ENCODE measurements at places on chromosomes 13 and 19. TPM values are rescaled to one million over a fixed set of nuclear protein-coding genes. Genes with fewer than 3 reads are reported as not detected.

DNA sequence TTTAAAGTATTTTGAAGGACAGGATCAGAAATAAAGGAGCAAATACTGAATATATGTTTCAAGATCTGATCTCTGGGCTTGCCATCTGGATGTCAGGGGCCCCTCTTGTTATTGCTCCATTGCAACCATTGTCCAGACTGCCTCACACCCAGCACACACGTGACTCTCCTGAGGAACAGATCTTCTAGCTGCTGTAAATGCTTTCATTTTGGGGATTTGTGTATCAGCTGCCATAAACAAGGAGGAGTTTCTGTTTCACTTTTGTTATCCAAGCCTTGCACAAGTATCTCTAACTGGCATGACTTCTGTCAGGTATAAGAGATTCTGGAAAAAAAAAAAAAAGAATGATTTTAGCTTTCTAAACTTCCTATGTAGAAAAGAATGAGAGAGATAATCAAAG, 1624.1 kb upstream of the PRR20A start:
- H3K4me3 ChIP-seq = no peak overlapping the region
- no peak overlapping the region for H3K27ac ChIP-seq
- DNase-seq = no peak
- no peaks in the 10 kb centered on the region for H3K27me3 ChIP-seq
- no peaks in the 10 kb centered on the region for H3K36me3 ChIP-seq

The NOTCH3 gene
- total RNA-seq = 376 TPM

DNA sequence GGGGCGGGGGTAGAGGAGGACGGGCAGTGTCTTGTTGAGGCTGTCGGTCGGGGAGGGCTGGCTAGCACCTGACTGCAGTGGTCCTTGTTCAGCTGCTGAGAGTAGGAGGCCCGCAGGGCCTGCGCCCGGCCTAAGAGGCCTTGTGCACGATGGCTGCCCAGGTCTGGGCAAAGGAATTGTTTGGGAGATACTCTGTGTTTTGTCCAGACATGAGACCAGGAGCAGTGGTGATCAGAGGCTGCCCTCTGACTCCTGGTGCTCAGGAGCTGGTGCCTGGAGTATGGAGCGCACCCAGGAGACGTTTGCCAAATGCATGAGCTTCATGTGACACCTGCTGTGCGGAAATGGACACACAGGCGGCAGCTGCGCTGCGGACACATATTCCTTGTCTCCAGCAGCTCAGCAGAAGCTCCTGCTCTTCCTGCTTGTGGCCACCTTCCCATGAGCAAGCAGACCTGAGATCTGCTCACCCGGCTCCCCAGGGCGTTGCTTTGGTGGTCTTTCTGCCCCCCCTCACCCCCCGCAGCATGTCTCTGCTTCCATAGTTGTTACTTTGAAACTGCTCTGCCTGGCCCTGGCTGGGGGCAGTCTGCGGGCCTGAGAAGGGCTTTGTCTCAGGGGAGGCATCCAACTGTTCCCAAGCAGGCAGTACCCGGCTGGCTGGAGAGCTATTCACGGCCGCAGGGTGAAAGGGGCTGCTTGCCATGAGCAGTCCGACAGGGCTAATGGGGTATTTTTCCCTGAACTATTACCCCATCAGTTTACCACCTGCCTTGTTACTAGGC, 163.9 kb downstream of the TEX29 start:
- DNase-seq = peak; percentile 57
- no peak overlapping the region for H3K27ac ChIP-seq
- no peaks in the 10 kb centered on the region for H3K27me3 ChIP-seq

GRCh38 chr19:50551715-50552187, 16.5 kb downstream of the LRRC4B start:
- H3K36me3 ChIP-seq = no peaks in the 10 kb centered on the region
- H3K27me3 ChIP-seq = no peaks in the 10 kb centered on the region
- no peaks in the 10 kb centered on the region for H3K4me1 ChIP-seq
- no peak overlapping the region for H3K4me3 ChIP-seq

DNA sequence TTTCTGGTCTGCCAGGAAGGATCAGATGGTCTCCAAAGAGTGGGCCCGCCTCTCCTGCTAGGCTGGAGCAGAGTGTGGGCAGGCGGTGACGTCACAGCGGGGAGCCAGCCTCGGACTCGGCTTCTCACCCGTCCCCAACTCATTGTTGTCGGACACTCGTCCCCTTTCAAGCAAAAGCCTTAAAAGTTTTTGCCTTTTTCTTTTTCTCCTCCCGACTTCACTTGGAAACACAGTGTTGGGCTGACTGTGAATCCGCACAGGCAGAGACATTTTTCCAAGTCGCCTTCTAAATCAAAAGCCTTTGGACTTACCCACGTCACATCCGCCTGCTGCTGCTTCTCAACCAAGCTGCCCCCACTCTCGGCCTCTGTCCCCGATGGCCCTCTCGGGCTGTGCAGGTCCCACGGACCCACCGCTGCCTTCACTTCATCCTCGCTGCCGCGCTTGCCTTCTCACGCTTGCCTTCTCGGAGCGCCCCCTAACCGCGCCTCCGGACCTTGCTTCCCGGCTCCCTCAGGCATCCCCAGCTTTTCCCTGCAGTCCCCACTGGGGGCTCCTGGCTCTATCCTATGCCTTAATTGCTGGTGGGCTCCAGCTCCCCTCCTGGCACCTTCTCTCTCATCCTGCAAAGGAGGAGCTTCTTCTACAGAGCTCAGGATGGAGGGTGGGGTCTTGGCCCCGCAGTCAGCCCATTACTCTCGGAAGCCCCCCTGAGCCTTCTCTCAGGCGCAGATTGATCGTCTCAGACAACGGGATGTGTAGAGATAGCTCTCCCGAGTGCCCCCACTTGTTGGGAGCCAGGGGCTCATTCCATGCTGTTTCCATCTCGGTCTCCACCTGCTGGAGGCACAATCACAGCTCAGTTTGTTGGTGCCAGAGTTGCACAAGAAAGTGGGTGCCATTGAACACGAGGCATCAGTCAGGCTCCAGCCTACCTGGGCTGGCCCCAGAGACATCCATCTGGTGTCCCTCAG, 3.9 kb upstream of the ZNF135 start:
- no peak overlapping the region for H3K27ac ChIP-seq
- peak; percentile 67 for DNase-seq
- no peaks in the 10 kb centered on the region for H3K36me3 ChIP-seq
- H3K4me1 ChIP-seq = no peaks in the 10 kb centered on the region
- H3K27me3 ChIP-seq = no peaks in the 10 kb centered on the region

DNA sequence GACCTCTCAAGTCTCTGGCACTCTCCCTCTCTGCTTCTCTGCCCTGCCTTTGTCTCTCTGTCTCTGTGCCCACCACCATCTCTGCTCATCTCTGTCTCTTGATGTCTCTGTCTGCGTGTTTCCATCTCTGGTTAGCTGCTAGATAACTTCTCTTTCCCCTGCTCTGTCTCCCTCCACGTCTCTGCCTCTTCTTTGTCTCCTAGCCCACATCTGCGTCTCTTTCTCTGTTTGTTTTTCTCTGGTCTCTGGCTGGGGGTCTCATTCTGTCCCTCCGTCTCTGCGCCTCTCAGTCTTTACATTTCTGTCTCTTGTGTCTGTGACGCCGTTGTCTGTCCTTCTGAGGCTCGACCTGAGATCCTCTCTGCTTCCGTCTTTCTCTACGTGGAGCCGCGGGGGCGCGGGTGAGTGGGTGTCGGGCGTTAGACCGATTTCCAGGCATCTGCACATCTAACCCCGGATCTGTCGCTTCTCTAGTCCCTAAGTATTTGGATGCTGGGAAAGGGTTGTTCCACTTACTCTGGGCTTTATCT, 386 bp downstream of the GIPR start:
- DNase-seq = no peak
- no peaks in the 10 kb centered on the region for H3K27me3 ChIP-seq
- H3K4me1 ChIP-seq = no peaks in the 10 kb centered on the region
- no peak overlapping the region for H3K4me3 ChIP-seq
- no peak overlapping the region for H3K27ac ChIP-seq
- no peaks in the 10 kb centered on the region for H3K36me3 ChIP-seq

The PNMA8B gene
- 5.2 TPM for total RNA-seq

The C19orf33 gene
- 2.2 TPM for total RNA-seq

DNA sequence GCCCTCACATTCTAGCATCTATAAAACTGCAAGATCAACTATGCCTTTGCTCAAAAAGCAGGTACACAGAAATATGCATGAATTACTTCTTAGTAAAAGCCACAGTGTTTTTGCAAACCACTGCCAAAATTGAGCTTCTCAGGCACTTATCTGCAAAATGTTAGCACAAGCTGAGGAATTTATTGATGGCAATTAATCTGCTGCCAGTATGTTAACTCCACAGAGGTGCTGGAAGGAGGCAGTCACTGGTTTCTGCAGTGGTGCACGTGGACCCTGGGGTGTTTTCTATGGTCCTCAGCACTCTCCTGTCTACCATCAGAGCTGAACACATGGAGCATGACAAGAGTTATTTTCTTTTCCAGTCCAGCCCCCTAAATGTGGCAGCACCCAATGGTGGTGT, 44.2 kb downstream of the CLDN10 start:
- DNase-seq = no peak
- no peaks in the 10 kb centered on the region for H3K27me3 ChIP-seq
- no peaks in the 10 kb centered on the region for H3K36me3 ChIP-seq
- H3K4me3 ChIP-seq = no peak overlapping the region

DNA sequence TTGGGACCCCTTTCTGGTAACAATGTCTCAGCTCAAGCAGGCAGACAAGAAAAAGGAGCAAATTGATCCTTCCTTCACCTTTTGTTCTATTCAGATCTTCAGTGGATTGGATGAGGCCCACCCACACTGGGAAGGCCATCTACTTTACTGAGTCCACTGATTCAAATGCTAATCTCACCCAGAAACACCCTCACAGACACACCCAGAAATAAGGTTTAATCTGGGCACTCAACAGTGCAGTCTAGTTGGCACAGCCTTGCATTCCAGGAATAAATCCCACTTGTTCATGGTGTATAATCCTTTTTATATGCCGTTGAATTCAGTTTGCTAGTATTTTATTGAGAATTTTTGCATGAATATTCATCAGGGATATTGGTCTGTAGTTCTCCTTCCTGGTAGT, 148.4 kb downstream of the COG6 start:
- no peak overlapping the region for H3K4me3 ChIP-seq
- no peaks in the 10 kb centered on the region for H3K27me3 ChIP-seq
- no peak overlapping the region for H3K27ac ChIP-seq
- DNase-seq = no peak
- no peaks in the 10 kb centered on the region for H3K36me3 ChIP-seq

DNA sequence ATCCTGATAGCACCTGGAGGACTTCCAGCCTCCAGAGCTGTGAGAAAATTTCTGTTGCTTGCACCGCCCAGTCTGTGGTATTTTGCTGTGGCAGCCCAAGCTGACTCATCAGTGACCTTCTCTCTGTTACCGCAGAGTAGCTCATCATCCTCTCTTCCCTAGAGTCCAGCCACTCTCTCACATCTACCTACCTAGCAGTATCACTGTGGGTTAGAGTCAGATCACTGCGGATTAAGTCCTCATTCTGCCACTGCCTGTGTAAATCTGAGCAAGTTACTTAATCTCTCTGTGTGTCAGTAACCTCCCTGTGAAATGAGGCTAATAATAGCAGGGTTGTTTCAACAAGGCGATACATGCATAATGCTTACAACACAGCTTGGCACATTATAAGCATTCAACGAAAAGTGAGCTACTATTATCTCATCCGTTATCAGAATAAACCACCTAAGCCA, 40.3 kb upstream of the USPL1 start:
- no peak for DNase-seq
- no peaks in the 10 kb centered on the region for H3K4me1 ChIP-seq
- H3K27me3 ChIP-seq = no peaks in the 10 kb centered on the region
- H3K27ac ChIP-seq = no peak overlapping the region
- H3K4me3 ChIP-seq = no peak overlapping the region

DNA sequence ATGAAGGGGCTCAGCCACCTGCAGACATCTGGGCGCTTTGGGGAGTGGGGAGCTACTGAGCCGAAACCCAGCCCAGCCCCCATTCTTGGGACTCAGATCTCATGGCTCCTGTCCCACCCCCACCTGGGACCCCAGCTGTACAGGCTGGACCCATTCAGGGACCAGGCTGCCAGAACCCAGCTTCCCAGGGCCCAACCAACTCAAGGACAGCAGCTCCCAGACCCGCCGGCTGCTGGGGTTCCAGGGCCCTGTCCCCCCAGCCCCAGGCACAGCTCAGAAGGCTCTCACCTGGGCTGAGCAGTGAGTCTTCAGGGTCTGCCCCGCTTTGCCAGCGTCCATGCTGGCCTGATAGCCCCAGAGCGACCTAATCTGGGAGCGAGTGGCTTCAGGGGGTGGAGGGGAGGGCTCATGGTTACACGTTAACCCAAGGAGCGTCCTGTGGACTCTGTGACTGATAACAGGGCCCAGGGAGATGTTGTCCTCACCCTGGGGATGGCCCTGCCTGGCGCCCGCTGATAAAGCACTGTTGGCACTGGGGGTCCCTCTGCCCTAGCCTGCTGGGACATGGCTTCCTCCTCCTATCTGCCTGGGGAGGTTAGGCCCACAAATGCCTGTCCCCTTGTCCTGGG, at the start of gene TMEM86B:
Gene TMEM86B (minus strand): TSS at position 361 of the 629 bp plus-strand sequence. CDS start 22 bp downstream, at position 339.
- no peaks in the 10 kb centered on the region for H3K27me3 ChIP-seq
- no peak within 1 kb of the TSS for H3K27ac ChIP-seq
- H3K4me3 ChIP-seq = no peak within 1 kb of the TSS
- no peak for DNase-seq

- H3K36me3 ChIP-seq = no peaks in the 10 kb centered on the region
- no peaks in the 10 kb centered on the region for H3K27me3 ChIP-seq
- H3K4me3 ChIP-seq = no peak overlapping the region
- no peaks in the 10 kb centered on the region for H3K4me1 ChIP-seq
Measured at GRCh38 chr13:87052731-87053130, 618.4 kb upstream of the SLITRK5 start.

DNA sequence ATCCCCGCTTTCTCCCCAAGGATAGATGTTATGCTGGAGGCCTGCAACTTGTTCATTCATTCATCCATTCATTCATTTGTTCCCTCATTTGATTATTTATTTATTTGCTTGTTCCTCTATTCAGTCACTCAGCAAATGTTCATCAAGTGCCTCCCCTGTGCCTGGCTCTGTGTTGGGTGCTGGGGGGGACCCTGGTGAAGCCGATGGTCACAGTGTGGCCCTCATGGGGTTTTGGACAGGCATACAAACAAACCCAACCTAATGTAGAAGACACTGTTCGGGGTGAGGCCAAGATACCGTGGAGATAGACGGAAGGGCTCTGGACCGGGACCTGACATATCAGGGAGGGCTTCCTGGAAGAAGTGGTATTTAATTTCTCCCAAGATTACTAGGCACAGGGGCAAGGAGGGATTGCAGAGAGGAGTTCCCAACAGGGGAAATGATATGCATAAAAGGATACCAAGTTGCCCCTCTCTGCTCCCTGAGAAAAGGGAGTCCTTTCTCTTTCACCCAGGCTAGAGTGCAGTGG, 58.1 kb downstream of the ZNF536 start:
- no peaks in the 10 kb centered on the region for H3K36me3 ChIP-seq
- DNase-seq = no peak
- H3K4me1 ChIP-seq = no peaks in the 10 kb centered on the region
- H3K4me3 ChIP-seq = no peak overlapping the region

Measured in aorta (tissue), 5 donors.